Type B pancreatic cell (in vitro differentiated cells): ENCODE measurements at places on chromosomes 13 and 19. TPM values are rescaled to one million over a fixed set of nuclear protein-coding genes. Genes with fewer than 3 reads are reported as not detected.

The SPACA4 gene
- not detected in 2 replicates for total RNA-seq

The VN1R2 gene
- not detected in 2 replicates for total RNA-seq

The ZNF723 gene
- not detected in 2 replicates for total RNA-seq

The RFXAP gene
- total RNA-seq: 7.8 and 10.5 TPM in 2 replicates

The ZNF563 gene
- total RNA-seq: 2.6 and 2.7 TPM in 2 replicates

The VSTM1 gene
- total RNA-seq: not detected in 2 replicates

GRCh38 chr19:3761382-3762129, at the start of gene APBA3:
TSS of gene APBA3 (minus strand) at chr19:3761692. CDS start at chr19:3760264, 1,428 bp downstream.
- peak within 1 kb of the TSS; percentile 99 for H3K27ac ChIP-seq
- peaks cover 5% of the 10 kb centered on the region for H3K36me3 ChIP-seq
- H3K27me3 ChIP-seq: no peaks in the 10 kb centered on the region
- H3K4me3 ChIP-seq: peak within 1 kb of the TSS; percentile 99
- peaks cover 12% of the 10 kb centered on the region for H3K4me1 ChIP-seq
- peak; percentile 95 for DNase-seq

DNA sequence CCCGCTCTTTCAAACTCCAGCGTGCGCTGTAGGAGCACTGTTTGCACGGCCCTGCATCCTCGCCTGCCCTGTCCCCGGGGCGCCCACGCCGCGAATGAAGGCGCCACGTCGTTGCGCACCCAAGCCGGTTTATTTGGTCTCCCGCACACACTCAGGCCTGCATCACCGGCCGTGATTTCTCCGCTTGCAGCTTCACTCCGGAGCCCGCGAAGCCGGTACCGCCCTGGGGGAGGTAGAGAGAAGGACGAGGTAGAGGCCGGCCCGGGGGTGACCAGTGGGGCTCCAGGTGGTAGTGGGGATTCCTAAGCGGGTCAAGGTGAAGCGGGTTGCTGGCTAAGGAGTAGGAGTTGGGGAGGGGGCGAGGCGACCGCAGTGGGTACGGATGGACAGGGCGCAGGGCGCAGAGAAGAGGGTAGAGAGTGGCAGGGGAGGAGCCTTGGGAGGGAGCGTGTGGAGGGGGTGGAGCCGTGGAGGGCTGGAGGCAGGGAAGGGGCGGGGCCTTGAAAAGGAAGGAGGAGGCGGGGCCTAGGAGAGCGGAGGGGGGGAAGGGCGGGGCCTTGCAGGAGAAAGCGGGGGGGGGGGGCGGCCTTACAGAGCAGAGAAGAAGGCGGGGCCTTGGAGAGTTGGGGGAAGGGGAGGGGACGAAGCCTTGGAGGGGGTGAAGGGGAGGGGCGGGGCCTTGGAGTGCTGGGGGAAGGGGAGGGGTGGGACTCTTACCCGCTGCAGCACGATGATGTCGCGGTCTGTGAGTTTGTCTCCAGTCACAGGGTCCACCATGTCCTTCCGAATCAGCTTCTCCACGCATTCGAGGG, 24.6 kb downstream of the NOSIP start:
- H3K4me3 ChIP-seq: no peak overlapping the region
- peaks cover 10% of the 10 kb centered on the region for H3K36me3 ChIP-seq
- H3K27me3 ChIP-seq: no peaks in the 10 kb centered on the region
- H3K27ac ChIP-seq: no peak overlapping the region
- no peak for DNase-seq

GRCh38 chr13:31172535-31172934, 10.8 kb upstream of the HSPH1 start:
- no peak overlapping the region for H3K27ac ChIP-seq
- H3K4me3 ChIP-seq: no peak overlapping the region
- no peaks in the 10 kb centered on the region for H3K36me3 ChIP-seq
- peaks cover 7% of the 10 kb centered on the region for H3K27me3 ChIP-seq
- no peak for DNase-seq
- peaks cover 17% of the 10 kb centered on the region for H3K4me1 ChIP-seq

DNA sequence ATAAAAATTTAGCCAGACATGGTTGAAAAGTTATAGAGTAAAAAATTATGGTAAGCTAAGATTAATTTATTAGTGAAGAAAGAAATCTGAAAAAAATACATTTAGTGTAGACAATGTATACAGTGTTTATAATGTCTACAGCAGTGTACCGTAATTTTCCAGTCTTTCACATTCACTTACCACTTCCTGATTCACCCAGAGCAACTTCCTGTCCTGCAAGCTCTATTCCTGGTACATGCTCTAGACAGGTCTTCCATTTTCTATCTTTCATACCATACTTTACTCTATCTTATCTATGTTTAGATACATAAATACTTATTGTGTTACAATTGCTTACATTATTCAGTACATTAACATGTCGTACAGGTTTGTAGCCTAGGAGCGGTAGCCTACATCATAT, 1387.8 kb upstream of the ATXN8OS start:
- DNase-seq: no peak
- peaks cover 4% of the 10 kb centered on the region for H3K4me1 ChIP-seq
- no peaks in the 10 kb centered on the region for H3K27me3 ChIP-seq
- no peak overlapping the region for H3K4me3 ChIP-seq

GRCh38 chr13:97440598-97441170, 6.7 kb downstream of the RAP2A start:
- no peak overlapping the region for H3K27ac ChIP-seq
- H3K4me3 ChIP-seq: no peak overlapping the region
- DNase-seq: no peak
- peaks cover 7% of the 10 kb centered on the region for H3K4me1 ChIP-seq
- H3K36me3 ChIP-seq: peaks cover 16% of the 10 kb centered on the region

- H3K27me3 ChIP-seq: peaks cover 5% of the 10 kb centered on the region
- H3K36me3 ChIP-seq: no peaks in the 10 kb centered on the region
- no peaks in the 10 kb centered on the region for H3K4me1 ChIP-seq
- DNase-seq: no peak
- H3K4me3 ChIP-seq: no peak overlapping the region
- H3K27ac ChIP-seq: no peak overlapping the region
Measured at GRCh38 chr19:30854661-30855060, 482.5 kb downstream of the ZNF536 start.

GRCh38 chr13:113159701-113160100, 1.3 kb downstream of the PROZ start:
- peaks cover 33% of the 10 kb centered on the region for H3K27me3 ChIP-seq
- no peak overlapping the region for H3K4me3 ChIP-seq
- H3K27ac ChIP-seq: no peak overlapping the region
- H3K4me1 ChIP-seq: no peaks in the 10 kb centered on the region
- no peak for DNase-seq
- no peaks in the 10 kb centered on the region for H3K36me3 ChIP-seq

DNA sequence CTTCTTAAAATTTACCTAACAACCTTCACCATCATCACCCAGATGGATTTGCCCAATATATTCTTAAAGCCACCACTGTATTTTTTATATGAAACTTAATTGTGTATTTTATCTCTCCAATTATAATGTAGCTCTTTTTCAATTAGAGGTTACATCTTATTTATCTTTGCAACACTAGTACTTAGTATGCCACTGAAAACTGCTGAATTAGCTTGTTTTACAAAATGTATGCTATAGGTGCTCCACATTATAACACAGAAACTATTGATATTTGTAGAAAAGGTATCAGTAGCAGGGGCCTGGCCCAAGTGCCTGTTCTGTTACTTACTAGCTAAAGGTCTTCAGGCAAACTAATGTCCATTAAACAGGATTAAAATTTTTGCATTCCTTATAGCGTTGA, 35.8 kb upstream of the PCDH17 start:
- H3K36me3 ChIP-seq: no peaks in the 10 kb centered on the region
- H3K4me1 ChIP-seq: no peaks in the 10 kb centered on the region
- no peak overlapping the region for H3K27ac ChIP-seq
- H3K4me3 ChIP-seq: no peak overlapping the region
- DNase-seq: no peak

DNA sequence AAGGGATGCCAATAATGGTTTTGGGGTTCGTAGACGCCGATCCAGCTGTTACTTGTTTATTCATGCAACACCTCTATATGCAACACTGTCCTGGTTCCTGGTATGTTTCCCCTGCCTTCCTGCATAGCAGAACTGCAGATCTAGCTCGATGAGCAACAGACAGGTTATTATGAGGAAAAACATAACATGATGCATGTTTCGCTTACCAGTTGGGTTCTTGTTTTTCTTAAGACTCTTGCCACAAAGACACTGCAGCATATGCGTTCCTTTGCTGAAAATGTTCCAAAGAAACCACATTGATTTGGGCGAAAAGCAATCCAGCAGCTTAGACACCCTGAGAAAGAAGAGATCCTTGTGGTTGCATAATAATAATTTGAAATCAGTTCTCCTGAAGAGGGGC, 583 bp downstream of the FGF14 start:
- H3K36me3 ChIP-seq: no peaks in the 10 kb centered on the region
- H3K4me1 ChIP-seq: peaks cover 9% of the 10 kb centered on the region
- no peak for DNase-seq
- peaks cover 94% of the 10 kb centered on the region for H3K27me3 ChIP-seq
